ENCODE measurements at places on chromosomes 2 and 18.

- no peak for DNase-seq
Observed at GRCh38 chr2:216493334-216493685, 5.3 kb upstream of the RPL37A start.

GRCh38 chr2:12456293-12457106 lies 260.2 kb upstream of the TRIB2 start:
- DNase-seq, result peak; percentile 99

DNA sequence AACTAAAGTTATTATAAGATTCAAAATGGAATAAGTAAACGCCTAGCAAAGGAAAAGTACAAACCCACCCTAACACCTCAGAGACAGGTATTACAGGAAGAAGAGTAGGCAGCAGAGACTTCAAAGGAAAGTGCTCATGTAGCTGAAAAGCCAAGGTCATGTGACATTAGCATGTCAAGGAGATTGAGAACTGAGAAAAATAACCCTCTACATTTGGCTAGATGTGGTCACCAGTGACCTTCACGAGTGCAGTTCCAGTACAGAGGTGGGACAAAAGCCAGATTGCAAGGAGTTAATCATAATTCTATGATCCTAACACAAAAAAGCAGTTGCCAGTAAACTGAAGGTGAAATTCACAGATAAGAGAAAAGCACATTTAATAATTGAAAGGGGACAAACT lies 252.7 kb downstream of the ZEB2 start:
- DNase-seq, result no peak

- DNase-seq, result peak; percentile 18
Observed at GRCh38 chr2:197873293-197873701, 68.9 kb downstream of the PLCL1 start.

- DNase-seq, result no peak
Observed at GRCh38 chr18:36432880-36433555, 135.5 kb downstream of the FHOD3 start.
